Stomach (tissue), 19 donors: ENCODE measurements at places on chromosomes 1 and 21.

DNA sequence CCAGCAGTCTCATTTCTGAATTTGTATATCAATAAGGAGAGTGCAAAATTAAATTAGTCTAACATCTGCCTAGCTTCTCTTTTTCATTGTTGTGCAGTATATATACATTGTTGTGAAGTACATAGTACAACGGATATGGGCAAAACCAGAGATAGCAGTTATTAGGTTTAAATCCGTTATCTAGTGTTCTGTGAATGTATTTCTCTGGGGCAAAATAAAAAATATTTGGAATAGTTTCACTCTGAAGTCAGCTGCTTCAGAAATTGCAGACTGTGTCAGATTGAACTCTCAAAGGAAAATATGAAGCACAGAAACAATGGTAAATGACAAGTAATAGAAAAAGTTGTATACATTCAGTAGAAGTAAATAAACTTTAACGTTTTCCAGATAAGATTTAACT, 836.5 kb upstream of the CXADR start:
- H3K27me3 ChIP-seq = no peaks in the 10 kb centered on the region
- H3K27ac ChIP-seq = no peak overlapping the region
- H3K36me3 ChIP-seq = no peaks in the 10 kb centered on the region

GRCh38 chr21:19830446-19830845, 1167.8 kb upstream of the NCAM2 start:
- H3K27me3 ChIP-seq = no peaks in the 10 kb centered on the region
- no peak for DNase-seq
- H3K27ac ChIP-seq = no peak overlapping the region
- no peak overlapping the region for H3K4me3 ChIP-seq
- no peaks in the 10 kb centered on the region for H3K4me1 ChIP-seq
- H3K36me3 ChIP-seq = no peaks in the 10 kb centered on the region

GRCh38 chr1:18883636-18884418, 18.5 kb downstream of the ALDH4A1 start:
- peaks cover 18% of the 10 kb centered on the region for H3K36me3 ChIP-seq
- no peak overlapping the region for H3K27ac ChIP-seq
- H3K4me3 ChIP-seq = no peak overlapping the region
- H3K4me1 ChIP-seq = no peaks in the 10 kb centered on the region
- peak; percentile 86 for DNase-seq
- no peaks in the 10 kb centered on the region for H3K27me3 ChIP-seq

DNA sequence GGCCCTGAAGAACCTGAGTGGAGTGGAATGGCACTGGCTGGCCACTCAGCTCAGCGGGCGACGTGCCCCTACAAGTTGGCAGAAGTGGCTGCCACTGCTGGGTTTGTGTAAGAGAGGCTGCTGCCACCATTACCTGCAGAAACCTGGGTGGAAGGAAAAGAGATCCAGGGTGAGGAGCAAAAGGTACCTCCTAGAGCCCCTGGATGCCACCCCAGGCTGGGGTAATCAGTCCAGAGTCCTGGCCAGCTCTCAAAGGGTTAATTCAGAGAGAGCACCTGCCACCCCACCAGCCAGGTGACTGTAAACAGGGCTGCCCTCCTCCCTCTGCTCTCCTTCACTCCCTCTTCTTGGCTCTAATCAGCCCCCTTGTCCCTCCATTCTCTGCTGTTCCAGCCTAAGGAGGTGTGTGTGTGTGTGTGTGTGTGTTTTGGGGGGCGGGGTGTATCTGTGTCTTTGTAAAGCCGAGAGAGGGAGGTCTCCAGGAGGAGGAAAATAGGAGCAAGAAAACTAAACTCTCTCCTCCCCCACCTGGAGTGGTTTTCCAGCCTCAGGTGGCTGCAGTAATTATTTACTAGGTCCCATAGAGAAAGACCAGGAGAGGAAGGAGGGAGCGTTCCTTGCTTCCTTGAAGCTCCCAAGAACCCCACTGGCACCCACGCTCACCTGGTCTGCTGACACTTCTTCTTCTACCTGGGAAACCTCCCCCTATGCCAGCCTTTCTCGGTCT, 12.6 kb downstream of the TRIM46 start:
- no peaks in the 10 kb centered on the region for H3K27me3 ChIP-seq
- peak overlapping the region; percentile 90 for H3K27ac ChIP-seq
- no peaks in the 10 kb centered on the region for H3K36me3 ChIP-seq
- DNase-seq = peak; percentile 57
- H3K4me1 ChIP-seq = peaks cover 30% of the 10 kb centered on the region

GRCh38 chr1:55311979-55312378, 96.8 kb upstream of the USP24 start:
- H3K27me3 ChIP-seq = no peaks in the 10 kb centered on the region
- H3K36me3 ChIP-seq = no peaks in the 10 kb centered on the region
- no peak overlapping the region for H3K4me3 ChIP-seq
- DNase-seq = no peak
- no peaks in the 10 kb centered on the region for H3K4me1 ChIP-seq

- H3K4me1 ChIP-seq = no peaks in the 10 kb centered on the region
- peaks cover 59% of the 10 kb centered on the region for H3K27me3 ChIP-seq
- no peak overlapping the region for H3K27ac ChIP-seq
Measured at GRCh38 chr1:5312293-5312674, 657.9 kb downstream of the AJAP1 start.

GRCh38 chr1:56973923-56974742, 8.3 kb upstream of the C8B start:
- H3K4me1 ChIP-seq = peaks cover 6% of the 10 kb centered on the region
- peaks cover 6% of the 10 kb centered on the region for H3K27me3 ChIP-seq
- H3K27ac ChIP-seq = no peak overlapping the region
- H3K4me3 ChIP-seq = no peak overlapping the region
- H3K36me3 ChIP-seq = no peaks in the 10 kb centered on the region

DNA sequence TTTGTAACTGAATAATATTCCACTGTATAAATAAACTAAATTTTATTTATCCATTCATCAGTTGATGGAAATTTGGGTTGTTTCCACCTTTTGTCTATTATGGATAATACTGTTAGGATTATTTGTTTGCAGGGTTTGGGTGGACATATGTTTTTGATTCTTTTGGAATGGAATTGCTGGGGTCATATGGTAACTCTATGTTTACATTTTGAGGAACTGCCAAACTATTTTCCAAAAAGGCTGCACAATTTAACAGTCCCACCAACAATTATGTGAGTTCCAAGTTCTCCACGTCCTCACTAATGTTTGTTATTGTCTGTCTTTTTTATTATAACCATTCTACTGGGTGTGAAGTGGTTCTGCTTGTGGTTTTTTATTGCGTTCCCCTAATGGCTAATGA, 4.3 kb upstream of the SERBP1 start:
- H3K4me1 ChIP-seq = no peaks in the 10 kb centered on the region
- no peak overlapping the region for H3K4me3 ChIP-seq
- H3K27ac ChIP-seq = no peak overlapping the region
- no peak for DNase-seq
- no peaks in the 10 kb centered on the region for H3K36me3 ChIP-seq

GRCh38 chr1:84936116-84936810, 43.3 kb upstream of the LPAR3 start:
- H3K4me1 ChIP-seq = peaks cover 3% of the 10 kb centered on the region
- no peak overlapping the region for H3K27ac ChIP-seq
- no peak overlapping the region for H3K4me3 ChIP-seq
- DNase-seq = peak; percentile 88
- H3K36me3 ChIP-seq = no peaks in the 10 kb centered on the region
- H3K27me3 ChIP-seq = no peaks in the 10 kb centered on the region

GRCh38 chr1:108824051-108824450, 32.8 kb downstream of the AKNAD1 start:
- H3K4me1 ChIP-seq = no peaks in the 10 kb centered on the region
- DNase-seq = no peak
- H3K27ac ChIP-seq = no peak overlapping the region
- H3K4me3 ChIP-seq = no peak overlapping the region
- no peaks in the 10 kb centered on the region for H3K36me3 ChIP-seq

DNA sequence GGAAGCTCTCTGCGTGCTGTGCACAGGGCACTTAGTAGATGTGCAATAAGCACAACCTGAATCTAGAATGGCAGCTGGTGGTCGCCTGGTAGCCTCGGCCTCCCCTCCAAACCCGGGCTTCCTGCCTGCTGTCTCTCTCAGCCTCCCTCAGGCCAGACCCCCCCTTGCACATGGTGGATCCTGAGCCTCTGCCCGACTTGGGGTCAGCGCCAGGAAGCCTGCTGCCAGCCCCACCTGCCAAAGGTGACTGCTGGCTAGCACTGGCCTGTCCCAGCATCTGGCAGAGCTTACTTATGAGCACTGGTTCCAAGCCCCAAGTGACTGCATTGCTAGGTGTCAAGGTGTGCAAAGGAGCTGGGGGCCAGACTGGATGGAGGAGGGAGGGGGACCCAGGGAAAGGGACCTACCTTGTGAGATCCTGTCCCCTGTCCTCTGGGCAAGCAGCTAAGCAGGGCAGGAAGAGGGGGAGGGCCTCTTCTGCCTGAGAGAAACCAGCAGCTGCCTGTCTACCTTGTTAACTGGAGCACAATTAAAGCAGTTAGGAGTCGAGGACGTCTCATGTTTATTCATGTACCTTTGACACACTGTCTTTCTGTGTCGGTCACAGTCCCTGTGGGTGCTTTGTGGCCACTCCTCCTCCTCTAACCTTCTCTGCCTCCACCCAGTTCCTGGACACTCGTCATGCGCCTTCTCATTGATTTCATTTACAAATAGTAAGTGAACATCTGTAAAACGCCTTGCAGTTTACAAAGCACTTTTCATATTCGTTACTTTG, 100.9 kb downstream of the DDX20 start:
- peaks cover 6% of the 10 kb centered on the region for H3K27me3 ChIP-seq
- H3K27ac ChIP-seq = no peak overlapping the region
- no peaks in the 10 kb centered on the region for H3K4me1 ChIP-seq
- no peak overlapping the region for H3K4me3 ChIP-seq

DNA sequence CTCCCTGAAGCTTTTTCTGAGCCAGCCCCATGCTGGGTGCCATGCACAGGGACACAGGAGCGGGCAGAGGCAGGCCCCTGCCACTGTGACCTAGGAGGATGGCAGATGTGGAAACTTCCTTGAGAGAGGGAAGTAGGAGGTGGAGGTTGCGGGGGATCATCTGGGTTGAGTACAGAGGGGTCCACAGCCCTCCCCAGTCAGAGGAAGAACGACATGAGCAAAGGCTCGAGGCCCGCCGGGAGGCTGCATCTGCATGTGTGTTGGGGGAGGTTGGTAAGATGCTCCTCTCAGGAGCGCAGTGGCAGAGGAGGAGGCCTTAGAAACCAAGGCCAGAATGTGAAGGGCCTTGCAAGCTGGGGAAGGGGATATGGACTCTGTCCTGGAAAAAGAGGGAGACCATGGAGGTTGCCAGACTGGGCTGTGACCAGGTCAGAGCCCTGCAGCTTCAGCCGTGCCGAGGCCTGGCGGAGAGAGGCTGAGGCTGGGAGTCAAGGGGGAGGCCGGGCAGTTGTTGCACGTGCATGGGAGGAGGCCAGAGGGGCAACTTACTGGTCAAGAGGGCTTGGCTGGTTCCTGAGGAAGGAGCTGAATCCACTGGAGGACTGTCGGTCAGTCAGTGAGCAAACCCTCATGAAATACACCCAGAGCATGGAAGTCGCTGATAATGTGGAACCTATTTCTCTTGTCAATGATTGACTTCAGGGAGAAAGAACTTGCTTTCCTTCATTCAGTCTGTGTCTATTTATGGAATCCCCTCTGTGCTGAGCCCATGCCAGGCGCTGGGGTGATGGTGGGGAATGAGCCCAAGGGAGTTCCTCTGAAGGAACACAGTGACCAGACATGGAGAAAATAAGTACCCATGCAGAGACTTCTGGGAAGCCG, 31.7 kb downstream of the A3GALT2 start:
- no peaks in the 10 kb centered on the region for H3K27me3 ChIP-seq
- H3K36me3 ChIP-seq = peaks cover 42% of the 10 kb centered on the region
- H3K27ac ChIP-seq = no peak overlapping the region
- H3K4me3 ChIP-seq = no peak overlapping the region

DNA sequence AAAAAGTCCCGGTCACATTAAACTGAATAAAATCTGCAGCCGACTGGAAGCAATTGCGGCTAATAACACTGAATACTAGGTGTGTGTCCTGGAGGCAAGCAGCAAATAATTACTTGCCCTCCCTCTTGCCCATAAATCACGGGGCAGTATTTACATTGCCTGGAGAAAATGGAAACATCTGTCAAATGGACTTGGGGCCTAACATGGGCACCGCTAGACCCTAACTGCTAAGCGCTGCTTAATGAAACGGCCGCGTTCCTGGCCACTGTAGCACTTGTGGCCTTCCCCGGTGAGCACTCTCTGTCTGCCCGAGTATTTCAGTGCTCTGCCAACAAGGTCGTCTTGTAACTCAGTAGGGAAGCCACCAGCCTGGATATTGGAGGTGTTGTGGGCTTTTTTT, 23.9 kb upstream of the KNCN start:
- peaks cover 98% of the 10 kb centered on the region for H3K36me3 ChIP-seq
- peak; percentile 45 for DNase-seq
- no peaks in the 10 kb centered on the region for H3K27me3 ChIP-seq
- no peak overlapping the region for H3K4me3 ChIP-seq

GRCh38 chr21:44924606-44925377, 4.1 kb upstream of the ITGB2 start:
- peaks cover 13% of the 10 kb centered on the region for H3K4me1 ChIP-seq
- no peak for DNase-seq
- H3K27me3 ChIP-seq = peaks cover 33% of the 10 kb centered on the region
- no peak overlapping the region for H3K4me3 ChIP-seq
- peak overlapping the region; percentile 47 for H3K27ac ChIP-seq

DNA sequence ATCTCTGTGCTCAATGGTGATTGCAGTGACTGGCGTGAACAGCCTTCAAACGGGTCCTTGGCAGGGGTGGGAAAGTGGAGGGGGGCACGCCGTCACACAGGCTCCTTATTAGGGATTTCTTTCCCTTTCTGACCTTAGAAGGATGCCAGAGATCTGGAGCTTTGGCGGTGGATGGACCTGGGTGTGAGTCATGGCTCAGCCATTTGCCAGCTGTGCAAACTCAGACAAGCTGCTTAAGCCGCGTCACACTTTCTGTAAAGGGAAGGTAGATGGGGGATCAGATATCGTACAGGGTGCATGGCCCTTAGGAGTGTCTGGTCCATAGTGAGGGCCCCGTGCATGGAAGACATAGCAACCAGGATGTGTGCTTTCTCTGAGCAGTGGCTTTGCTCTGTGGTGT, 48.3 kb upstream of the C1orf174 start:
- no peak overlapping the region for H3K4me3 ChIP-seq
- H3K27me3 ChIP-seq = peaks cover 16% of the 10 kb centered on the region
- no peak for DNase-seq
- H3K36me3 ChIP-seq = no peaks in the 10 kb centered on the region
- H3K27ac ChIP-seq = no peak overlapping the region

- H3K27me3 ChIP-seq = no peaks in the 10 kb centered on the region
- H3K27ac ChIP-seq = no peak overlapping the region
- no peaks in the 10 kb centered on the region for H3K4me1 ChIP-seq
- no peak for DNase-seq
Measured at GRCh38 chr1:185864331-185864730, 130.1 kb downstream of the HMCN1 start.

GRCh38 chr1:116950517-116951199, 40.9 kb downstream of the PTGFRN start:
- H3K4me1 ChIP-seq = peaks cover 22% of the 10 kb centered on the region
- peaks cover 41% of the 10 kb centered on the region for H3K36me3 ChIP-seq
- H3K27me3 ChIP-seq = no peaks in the 10 kb centered on the region
- H3K27ac ChIP-seq = peak overlapping the region; percentile 67
- DNase-seq = no peak
